Aorta (tissue), 5 donors: ENCODE measurements at places on chromosomes 16 and 17. TPM values are rescaled to one million over a fixed set of nuclear protein-coding genes. Genes with fewer than 3 reads are reported as not detected.
A peak's percentile ranks its signal among the peaks of the same experiment; 100 is the strongest.

The IL21R gene
- 0.65 TPM for total RNA-seq

DNA sequence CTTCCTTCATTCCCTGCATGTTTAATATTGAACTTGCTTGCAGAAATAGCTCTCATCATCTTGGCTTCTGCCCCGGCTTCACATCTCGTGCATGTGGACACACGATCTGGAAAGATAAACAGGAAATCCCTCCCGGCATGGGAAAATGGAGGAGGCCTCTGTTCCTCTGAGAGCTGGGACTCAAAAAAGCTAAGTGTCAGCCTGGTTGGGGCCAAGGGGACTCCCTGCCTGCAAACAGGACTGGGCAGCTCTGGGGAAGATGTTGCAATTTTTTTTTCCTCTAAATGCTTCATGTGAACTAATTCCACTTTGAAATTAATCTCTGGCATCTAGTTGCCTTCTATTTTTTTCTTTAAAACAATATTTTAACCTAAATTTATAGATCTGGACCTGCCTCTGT, 24.8 kb downstream of the ITPRIPL2 start:
- no peak for DNase-seq
- H3K36me3 ChIP-seq, result no peaks in the 10 kb centered on the region
- H3K4me1 ChIP-seq, result no peaks in the 10 kb centered on the region
- H3K27ac ChIP-seq, result no peak overlapping the region
- H3K27me3 ChIP-seq, result no peaks in the 10 kb centered on the region
- no peak overlapping the region for H3K4me3 ChIP-seq

The RNF227 gene
- total RNA-seq, result 1.9 TPM

The CASKIN2 gene
- 63.4 TPM for total RNA-seq

DNA sequence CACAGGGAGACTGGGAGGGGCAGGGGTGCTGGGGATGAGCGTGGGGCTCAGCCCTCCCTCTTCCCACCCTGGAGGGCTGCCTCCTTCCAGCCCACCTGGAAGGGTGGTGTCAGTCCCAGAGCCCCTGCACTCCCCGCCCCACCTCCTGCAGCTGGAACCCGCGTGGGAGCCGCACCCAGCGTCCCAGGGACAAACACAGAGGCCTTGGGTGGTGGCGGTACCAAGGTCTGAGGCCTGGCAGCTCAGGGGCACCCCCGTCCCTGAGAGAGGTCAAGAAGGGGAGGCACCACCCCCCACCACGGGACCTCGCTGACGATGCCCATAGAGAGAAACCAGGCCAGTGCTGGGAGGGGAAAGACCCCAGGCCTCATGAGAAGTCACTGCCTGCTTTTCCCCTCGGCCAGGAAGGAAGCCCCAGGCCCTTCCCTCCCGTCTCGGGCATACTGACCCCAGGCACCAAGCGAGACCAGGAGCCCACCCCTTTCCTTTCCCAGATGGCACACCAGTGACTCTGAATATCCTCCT, 4.1 kb downstream of the HS3ST6 start:
- H3K27me3 ChIP-seq, result no peaks in the 10 kb centered on the region
- no peak overlapping the region for H3K27ac ChIP-seq
- no peak overlapping the region for H3K4me3 ChIP-seq
- no peaks in the 10 kb centered on the region for H3K36me3 ChIP-seq
- peak; percentile 59 for DNase-seq

The ERCC4 gene
- total RNA-seq, result 9.1 TPM

- H3K27ac ChIP-seq, result no peak overlapping the region
- no peaks in the 10 kb centered on the region for H3K36me3 ChIP-seq
- no peaks in the 10 kb centered on the region for H3K27me3 ChIP-seq
Measured at GRCh38 chr17:73142872-73143381, 21.9 kb upstream of the SSTR2 start.

DNA sequence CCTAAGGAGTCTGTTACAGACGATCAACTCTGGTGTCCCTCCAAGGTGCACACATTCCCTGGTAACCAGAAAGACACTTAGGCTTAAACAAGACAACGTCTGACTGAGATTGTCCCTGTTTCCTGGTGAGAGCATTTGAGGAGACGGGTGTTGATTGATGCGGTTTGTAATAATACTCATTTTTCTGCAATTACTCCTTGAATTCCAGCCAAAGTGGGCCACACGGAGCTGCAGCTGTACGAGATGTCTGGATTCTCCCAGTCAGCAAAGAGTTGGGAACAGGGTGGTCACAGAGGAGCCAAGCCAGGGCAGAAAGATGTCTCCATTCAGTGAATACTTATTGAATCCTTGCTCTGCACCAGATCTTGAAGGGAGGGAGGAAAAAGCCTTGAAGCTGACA, 30.9 kb upstream of the CES5A start:
- no peak overlapping the region for H3K27ac ChIP-seq
- H3K36me3 ChIP-seq, result no peaks in the 10 kb centered on the region
- DNase-seq, result no peak
- H3K4me1 ChIP-seq, result no peaks in the 10 kb centered on the region

The SMPD3 gene
- 1.1 TPM for total RNA-seq

The GJC1 gene
- 34.3 TPM for total RNA-seq

The NPIPA5 gene
- 20.1 TPM for total RNA-seq

GRCh38 chr17:64964796-64965195, 45.5 kb upstream of the LRRC37A3 start:
- H3K27ac ChIP-seq, result no peak overlapping the region
- H3K27me3 ChIP-seq, result no peaks in the 10 kb centered on the region
- H3K4me1 ChIP-seq, result peaks cover 1% of the 10 kb centered on the region
- no peak for DNase-seq
- no peaks in the 10 kb centered on the region for H3K36me3 ChIP-seq
- H3K4me3 ChIP-seq, result no peak overlapping the region

The CES5A gene
- not detected for total RNA-seq

The C17orf67 gene
- total RNA-seq, result 3.3 TPM

DNA sequence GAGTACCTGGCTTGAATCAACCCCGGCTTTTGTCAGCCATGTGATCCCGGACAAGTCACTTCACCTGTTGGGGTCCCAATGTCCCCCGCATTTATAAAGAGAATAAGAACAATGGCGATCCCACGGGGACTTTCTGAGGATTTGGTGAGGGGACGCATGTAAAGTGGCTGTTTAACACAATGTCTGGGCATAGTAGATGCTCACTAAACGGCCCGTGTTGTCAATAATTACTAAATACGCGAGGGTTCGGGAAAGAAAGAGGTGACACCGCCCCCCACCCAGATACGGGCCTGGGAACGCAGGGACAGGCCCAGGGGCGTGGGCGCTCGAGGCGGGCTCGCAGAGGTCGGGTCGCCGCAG, 1.8 kb downstream of the SYNGR3 start:
- no peak for DNase-seq
- no peaks in the 10 kb centered on the region for H3K36me3 ChIP-seq
- no peak overlapping the region for H3K4me3 ChIP-seq
- no peaks in the 10 kb centered on the region for H3K27me3 ChIP-seq

The MT1A gene
- 4.6 TPM for total RNA-seq

The KRT24 gene
- not detected for total RNA-seq

DNA sequence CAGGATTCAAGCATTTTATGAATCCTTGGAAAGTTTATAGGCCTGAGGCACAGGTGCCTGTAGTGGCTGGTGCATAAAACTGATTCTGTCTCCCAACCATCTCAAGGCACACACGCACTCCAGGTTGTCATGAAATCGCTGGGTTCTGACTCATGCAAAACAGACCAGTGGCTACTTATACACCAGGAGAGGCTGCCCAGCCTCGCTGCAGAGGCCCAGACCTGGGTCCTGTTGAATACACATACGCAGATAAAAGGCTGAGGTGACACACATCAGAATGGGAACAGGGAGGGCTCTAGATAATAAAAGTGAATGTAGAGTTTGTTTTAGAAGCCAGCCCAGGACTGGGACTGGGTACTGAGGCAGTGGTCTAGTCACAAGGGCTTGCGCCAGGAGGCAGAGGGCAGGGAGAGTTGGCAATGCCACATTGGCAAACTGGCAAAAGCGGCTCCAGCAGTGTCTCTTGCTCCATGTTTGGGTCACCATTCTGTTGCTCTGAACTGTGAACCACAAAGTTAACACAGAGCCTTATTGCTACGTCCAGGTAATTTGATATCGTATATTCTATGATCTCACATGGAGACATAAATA, 13.6 kb downstream of the OR1D5 start:
- no peaks in the 10 kb centered on the region for H3K27me3 ChIP-seq
- H3K27ac ChIP-seq, result no peak overlapping the region
- no peak for DNase-seq
- no peaks in the 10 kb centered on the region for H3K4me1 ChIP-seq
- no peaks in the 10 kb centered on the region for H3K36me3 ChIP-seq
- H3K4me3 ChIP-seq, result no peak overlapping the region

DNA sequence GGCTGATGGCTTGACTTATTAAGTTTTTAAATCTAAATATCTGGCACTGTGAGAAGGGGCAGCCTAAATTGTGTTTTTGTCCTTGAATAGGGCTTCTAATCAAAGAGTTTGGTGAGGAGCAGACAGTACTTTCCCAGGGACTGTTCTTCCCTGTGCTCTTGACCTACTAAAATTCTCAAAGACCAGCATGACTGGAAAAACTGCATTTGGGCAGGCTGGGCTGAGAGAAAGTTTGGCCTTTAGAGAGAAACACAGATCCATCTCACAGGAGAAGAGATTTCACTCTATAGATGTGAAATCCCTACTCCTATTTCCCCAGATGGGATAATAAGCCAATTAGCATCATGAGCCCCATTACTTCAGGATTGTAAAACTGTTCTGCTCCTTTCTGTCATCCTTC, 7.3 kb downstream of the PCTP start:
- no peaks in the 10 kb centered on the region for H3K36me3 ChIP-seq
- DNase-seq, result no peak
- H3K27ac ChIP-seq, result no peak overlapping the region
- no peak overlapping the region for H3K4me3 ChIP-seq
- H3K27me3 ChIP-seq, result no peaks in the 10 kb centered on the region

The NPIPB8 gene
- 2.6 TPM for total RNA-seq

DNA sequence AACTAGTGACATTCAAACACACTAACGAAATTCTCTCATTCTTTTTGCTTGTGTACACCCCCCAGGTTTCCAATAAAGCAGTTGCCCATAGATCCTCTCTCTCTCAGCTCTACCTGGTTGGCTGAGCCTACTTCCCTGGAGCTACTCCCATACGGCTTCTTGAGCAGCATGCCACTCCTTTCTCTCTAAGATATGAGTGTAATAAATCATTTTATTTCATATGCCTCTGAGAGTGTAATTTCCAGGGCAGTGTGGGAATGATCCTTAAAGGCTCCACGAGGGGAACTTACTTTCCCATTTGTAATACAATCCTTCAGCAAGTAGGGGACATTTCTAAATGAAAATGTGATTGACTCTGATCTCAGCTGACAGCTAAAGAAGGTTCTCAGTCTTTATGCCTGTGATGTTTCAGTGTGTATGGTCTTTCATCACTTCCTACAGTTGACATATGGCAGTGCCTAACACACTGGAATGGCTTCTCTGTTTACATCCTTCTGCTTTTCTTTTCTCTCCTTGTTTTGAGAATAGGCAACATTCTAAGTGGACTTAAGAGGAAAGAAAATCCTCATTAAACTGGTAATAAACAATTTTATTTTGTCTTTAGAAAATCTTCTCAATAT, 1194.3 kb upstream of the CDH8 start:
- H3K36me3 ChIP-seq, result no peaks in the 10 kb centered on the region
- H3K4me3 ChIP-seq, result no peak overlapping the region
- no peak for DNase-seq
- no peak overlapping the region for H3K27ac ChIP-seq

- no peaks in the 10 kb centered on the region for H3K27me3 ChIP-seq
- no peak overlapping the region for H3K27ac ChIP-seq
- no peaks in the 10 kb centered on the region for H3K36me3 ChIP-seq
- no peak overlapping the region for H3K4me3 ChIP-seq
- no peaks in the 10 kb centered on the region for H3K4me1 ChIP-seq
- no peak for DNase-seq
Measured at GRCh38 chr17:47872019-47872650, 21.2 kb upstream of the SP6 start.

DNA sequence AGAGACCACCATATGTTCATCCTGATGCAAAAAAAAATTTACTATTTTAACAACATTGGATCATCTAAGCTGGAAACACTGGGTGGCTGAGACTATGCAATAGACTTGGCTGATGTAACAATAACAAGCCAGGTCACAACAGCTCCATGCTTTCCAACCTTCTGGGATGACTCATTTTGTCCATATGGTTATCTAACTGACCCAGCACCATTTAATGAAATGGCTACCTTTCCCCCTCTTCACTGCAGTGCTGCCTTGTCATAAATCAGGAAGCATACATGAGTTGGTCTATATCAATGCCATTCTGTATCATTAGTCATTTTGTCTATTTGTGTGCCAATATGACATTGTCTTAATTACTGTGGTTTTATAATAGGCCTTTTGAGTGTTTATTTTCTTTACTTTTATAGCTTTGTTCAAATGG, 217.6 kb upstream of the KCNJ16 start:
- no peak overlapping the region for H3K27ac ChIP-seq
- H3K4me1 ChIP-seq, result no peaks in the 10 kb centered on the region
- no peaks in the 10 kb centered on the region for H3K27me3 ChIP-seq
- H3K36me3 ChIP-seq, result no peaks in the 10 kb centered on the region
- H3K4me3 ChIP-seq, result no peak overlapping the region

- no peaks in the 10 kb centered on the region for H3K4me1 ChIP-seq
- H3K27ac ChIP-seq, result no peak overlapping the region
- no peaks in the 10 kb centered on the region for H3K27me3 ChIP-seq
- DNase-seq, result no peak
Measured at GRCh38 chr16:56269281-56269680, 78.0 kb downstream of the GNAO1 start.

GRCh38 chr16:64392456-64392855, 729.4 kb downstream of the CDH11 start:
- no peaks in the 10 kb centered on the region for H3K36me3 ChIP-seq
- no peak overlapping the region for H3K27ac ChIP-seq
- H3K4me1 ChIP-seq, result no peaks in the 10 kb centered on the region
- H3K4me3 ChIP-seq, result no peak overlapping the region

DNA sequence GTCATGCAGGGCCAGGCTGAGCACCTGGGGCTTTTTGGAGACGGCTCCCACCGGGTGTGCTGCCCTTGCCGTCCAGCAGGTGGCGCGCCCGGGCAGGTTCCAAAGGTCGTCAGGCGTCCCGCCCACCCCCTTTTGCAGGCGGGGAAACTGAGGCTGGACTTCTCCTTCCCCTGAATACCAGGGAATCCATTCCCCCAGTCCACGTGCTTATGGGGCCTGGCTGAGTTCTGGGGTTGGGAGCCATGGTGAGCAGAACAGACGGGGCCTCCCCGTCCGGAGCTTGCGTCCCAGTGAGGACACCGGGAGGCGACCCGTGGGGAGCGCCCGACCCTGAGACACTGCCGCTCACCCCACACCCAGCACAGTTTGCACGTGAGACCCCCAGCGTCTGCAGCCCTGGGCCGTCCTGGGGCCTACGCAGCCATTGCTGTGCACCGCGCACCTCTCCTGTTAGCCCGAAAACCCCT, 51.8 kb upstream of the JPH3 start:
- H3K27ac ChIP-seq, result no peak overlapping the region
- H3K4me1 ChIP-seq, result no peaks in the 10 kb centered on the region
- no peaks in the 10 kb centered on the region for H3K27me3 ChIP-seq

The KRTAP4-5 gene
- total RNA-seq, result not detected

- no peaks in the 10 kb centered on the region for H3K4me1 ChIP-seq
- no peaks in the 10 kb centered on the region for H3K36me3 ChIP-seq
- H3K4me3 ChIP-seq, result no peak overlapping the region
- no peaks in the 10 kb centered on the region for H3K27me3 ChIP-seq
Measured at GRCh38 chr17:16419074-16419928, 3.9 kb downstream of the TRPV2 start.
